ENCODE measurements at places on chromosomes 11 and 22.

- no peak for DNase-seq
These were observed 2.1 kb upstream of the DPAGT1 start for GRCh38 chr11:119103793-119104192.

GRCh38 chr11:20355221-20356219 is 8.0 kb upstream of the HTATIP2 start:
- no peak for DNase-seq

- no peak for DNase-seq
These were observed 40.2 kb upstream of the WNT7B start for GRCh38 chr22:46017166-46017565.

GRCh38 chr11:73152086-73152853 is 10.2 kb upstream of the FCHSD2 start:
- no peak for DNase-seq

DNA sequence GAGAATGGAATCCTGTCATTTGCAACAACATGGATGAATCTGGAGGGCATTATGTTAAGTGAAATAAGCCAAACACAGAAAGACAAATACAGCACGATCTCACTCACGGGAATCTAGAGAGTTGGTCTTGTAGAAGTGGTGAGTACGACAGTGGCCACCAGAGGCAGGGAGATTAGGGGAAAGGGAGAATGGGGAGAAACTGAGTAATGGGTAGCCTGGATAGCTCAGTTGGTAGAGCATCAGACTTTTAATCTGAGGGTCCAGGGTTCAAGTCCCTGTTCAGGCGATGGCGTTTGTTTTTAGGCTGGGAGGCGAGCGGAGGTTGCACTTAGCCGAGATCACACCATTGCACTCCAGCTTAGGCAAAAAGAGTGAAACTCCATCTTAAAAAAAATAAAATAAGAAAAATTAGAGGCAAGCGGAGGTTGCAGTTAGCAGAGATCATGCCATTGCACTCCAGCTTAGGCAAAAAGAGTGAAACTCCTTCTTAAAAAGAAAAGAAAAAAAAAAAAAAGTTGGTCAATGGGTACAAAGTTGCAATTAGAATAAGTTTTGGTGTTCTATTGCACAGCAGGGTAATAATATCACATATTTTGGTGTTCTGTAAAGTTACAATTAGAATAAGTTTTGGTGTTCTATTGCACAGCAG is 95.7 kb upstream of the UBASH3B start:
- no peak for DNase-seq

DNA sequence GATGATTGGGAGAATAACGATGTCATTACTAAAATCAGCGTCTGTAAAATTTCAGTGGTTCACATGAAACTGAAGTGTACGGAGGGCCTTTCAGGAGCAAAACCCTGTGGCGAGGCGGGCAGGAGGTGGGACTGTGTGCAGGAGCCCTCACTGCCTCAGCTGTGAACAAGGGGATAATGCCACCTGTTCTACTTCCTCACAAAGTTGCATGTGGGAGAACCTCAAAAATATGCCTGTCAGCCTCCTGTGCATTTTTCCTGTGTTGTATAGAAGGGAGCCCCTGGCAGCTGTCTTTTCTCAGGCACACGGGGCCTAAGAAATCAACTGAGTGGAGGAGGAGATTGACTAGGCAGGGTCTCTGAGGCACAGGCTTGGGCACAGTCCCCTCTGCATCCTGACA is 43.0 kb upstream of the MYO18B start:
- no peak for DNase-seq

DNA sequence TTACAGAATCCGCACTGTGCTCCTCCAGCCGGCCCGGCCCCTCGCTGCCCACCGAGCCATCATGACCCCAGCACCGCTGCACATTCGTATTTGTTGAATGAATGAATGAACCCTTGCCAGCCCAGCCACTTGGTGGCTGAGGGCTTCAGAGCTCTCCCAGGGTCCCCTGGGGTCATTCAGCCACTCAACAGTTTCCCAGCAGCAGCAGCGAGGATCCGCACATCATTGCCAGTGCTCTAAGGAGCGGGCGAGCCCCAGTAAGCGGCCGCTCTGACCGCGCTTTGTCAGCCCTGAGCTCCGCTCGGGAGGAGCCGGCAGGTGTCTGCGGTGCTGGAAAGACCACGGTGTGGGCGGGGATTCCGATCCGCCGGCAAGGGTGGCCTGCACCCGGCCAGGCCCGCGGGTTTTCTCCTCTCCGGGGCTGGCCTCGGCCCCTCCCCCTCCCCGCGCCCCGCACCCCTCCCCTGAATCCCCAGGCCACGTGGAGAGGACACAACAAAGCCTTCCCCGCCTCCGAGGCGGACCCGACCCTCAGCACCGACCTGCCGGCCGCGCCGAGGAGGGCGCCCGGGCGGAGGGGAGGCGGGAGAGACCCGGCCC is 563 bp downstream of the BID start:
- DNase-seq, result peak; percentile 37

GRCh38 chr11:82406611-82407010 is 327.1 kb downstream of the FAM181B start:
- no peak for DNase-seq

GRCh38 chr11:75597636-75598035 is 35.6 kb downstream of the SERPINH1 start:
- DNase-seq, result no peak

DNA sequence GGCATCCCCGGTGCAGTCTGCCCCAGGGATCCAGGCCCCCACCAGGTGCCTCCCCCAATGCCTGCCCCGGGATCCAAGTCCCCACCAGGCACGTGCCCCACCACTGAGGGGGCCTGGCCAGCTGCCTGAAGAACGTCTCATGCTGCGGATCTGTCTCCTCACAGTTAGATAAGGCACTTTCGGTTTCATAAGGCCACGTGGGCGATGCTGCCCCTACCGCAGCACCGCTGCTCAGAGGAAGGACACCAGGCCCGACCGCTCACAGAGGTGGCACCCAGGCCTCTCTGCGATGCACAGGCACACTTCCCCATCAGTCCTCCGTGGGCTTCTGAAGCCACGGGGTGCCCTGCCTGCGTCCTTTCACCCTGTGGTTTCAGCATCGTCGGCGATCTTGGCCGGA is 68.1 kb upstream of the BID start:
- DNase-seq, result no peak

GRCh38 chr11:65291613-65292012 is 23.1 kb upstream of the CDC42EP2 start:
- no peak for DNase-seq

GRCh38 chr22:23718371-23719165 is 27.8 kb downstream of the RGL4 start:
- DNase-seq, result no peak
